Osteoblast (primary cell): ENCODE measurements at places on chromosomes 4 and X. TPM values are rescaled to one million over a fixed set of nuclear protein-coding genes. Genes with fewer than 3 reads are reported as not detected.

Gene SERTM2
- under 0.01 TPM in 1 of 2 replicates, not detected in the other for total RNA-seq

Gene SMR3A
- total RNA-seq: not detected in 2 replicates

Gene ARHGAP36
- total RNA-seq: not detected in 2 replicates

Gene PNCK
- total RNA-seq: 0.29 and 0.36 TPM in 2 replicates

Gene CFAP99
- total RNA-seq: under 0.01 TPM in 2 replicates

Gene EBP
- total RNA-seq: 45.6 and 64.8 TPM in 2 replicates

Gene MTMR8
- 0.72 and 1.2 TPM in 2 replicates for total RNA-seq

Gene CBR4
- 19.2 and 24.2 TPM in 2 replicates for total RNA-seq

Gene PCDH7
- total RNA-seq: 0.72 and 3.8 TPM in 2 replicates
